Substantia nigra (tissue), 51 donors: ENCODE measurements at places on chromosomes 5 and 9.

DNA sequence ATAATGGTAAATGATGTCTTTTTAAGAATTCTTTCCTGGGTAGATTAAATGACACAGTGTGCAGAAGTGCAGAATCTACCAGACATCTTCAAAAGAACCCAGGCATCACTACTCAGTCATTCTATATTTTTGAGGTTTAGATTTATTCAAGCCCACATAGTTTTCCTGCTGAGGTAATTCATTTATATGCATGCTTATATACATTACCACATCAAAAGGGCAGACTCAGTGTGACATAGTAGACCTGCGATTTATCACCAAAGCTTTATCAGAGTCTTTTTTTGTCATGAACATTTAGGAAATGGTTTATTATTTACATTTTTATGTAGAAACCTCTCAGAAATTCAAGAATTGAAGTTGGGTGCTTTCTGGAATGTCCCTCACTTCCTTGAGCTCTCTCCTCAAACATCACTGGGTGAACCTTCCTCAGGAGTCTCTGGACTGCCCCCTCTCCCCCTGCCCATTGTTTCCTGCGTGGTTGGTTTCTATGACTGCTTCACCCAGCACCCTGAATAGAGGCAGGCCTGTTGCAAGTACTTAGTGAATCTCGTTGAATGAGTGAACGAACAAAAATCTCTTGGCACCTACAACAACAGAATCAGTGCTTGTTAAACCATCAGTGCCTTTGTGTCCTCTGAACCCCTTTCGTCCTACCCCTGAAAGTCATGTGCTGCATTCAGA lies 42.5 kb downstream of the ADAMTS16 start:
- no peak for DNase-seq

DNA sequence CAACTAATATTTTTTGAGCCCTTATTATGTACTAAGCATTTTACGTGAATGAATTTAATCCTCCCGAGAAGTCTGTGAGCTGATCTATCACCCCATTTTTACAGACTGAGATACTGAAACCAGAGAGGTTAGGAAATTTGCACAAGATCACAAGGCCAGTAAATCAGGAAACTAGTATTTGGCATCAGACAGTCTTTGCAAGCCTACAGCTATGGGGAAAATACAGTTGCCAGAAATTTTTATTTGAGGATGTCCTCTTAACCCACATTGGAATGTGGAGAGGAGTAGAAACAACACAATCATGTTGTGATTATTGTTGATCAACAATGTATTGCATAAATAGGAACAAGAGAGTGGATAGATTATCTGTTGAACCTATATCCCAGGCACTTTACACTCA lies 2.3 kb upstream of the SLC46A2 start:
- no peak for DNase-seq

GRCh38 chr5:26572480-26572879 lies 465.9 kb downstream of the CDH9 start:
- no peak for DNase-seq

GRCh38 chr9:911005-911404 lies 65.5 kb upstream of the DMRT3 start:
- no peak for DNase-seq

- DNase-seq, result no peak
Observed at GRCh38 chr5:79295029-79295428, 59.1 kb downstream of the JMY start.

DNA sequence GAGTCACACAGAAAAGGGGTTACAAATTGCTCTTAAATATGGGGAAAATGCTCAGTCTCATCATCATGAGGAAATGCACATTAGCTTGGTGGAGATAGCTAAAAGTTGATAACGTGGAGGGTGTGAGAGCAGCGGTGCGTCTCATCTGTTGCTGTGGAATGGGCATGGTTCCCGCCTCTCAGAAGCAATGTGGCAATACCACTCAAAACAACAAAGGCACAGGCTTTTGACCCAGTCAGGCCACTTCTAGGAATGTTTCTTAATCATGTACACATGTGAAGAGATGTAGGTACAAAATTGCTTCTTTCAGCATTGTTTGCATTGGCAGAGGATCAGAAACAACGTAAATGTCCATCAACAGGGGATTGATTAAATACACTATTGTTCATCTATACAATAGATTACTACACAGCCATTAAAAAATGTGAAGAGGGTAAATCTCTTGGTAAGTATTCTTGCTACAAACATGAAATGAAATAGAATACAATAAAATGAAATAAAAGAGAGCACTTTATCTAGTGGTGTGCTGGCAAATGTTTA lies 212.6 kb upstream of the MSX2 start:
- no peak for DNase-seq

DNA sequence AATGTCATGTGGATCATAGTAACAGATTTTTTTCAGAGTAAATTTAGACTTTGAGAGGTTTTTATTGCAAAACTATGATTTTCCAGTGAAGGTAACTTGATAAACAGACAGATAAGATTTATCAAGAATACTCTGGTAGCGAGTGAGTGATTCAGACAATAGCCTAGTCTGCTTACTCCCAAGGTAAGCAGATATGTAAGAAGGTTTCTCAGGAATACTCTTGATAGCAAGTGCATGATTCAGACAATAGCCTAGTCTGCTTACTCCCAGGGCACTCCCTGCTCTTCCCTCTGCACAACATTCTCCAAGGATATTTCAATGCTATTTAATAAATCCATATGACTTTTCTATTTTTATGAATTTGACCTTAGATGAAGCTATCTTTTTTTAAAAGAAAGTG lies 1881.5 kb downstream of the EFNA5 start:
- DNase-seq, result no peak
